ENCODE measurements at places on chromosomes 12 and 14. TPM values are rescaled to one million over a fixed set of nuclear protein-coding genes. Genes with fewer than 3 reads are reported as not detected.

The FKBP4 gene
- total RNA-seq = 50.5 TPM

The POTEG gene
- not detected for total RNA-seq

The CEP170B gene
- total RNA-seq = 0.90 TPM

GRCh38 chr12:64713376-64713775 is 45.8 kb downstream of the GNS start:
- no peak for DNase-seq
- H3K27ac ChIP-seq = no peak overlapping the region
- H3K4me3 ChIP-seq = no peak overlapping the region
- peaks cover 10% of the 10 kb centered on the region for H3K36me3 ChIP-seq

GRCh38 chr14:77221241-77221871 is 39.8 kb downstream of the TMEM63C start:
- no peaks in the 10 kb centered on the region for H3K36me3 ChIP-seq
- no peak for DNase-seq
- no peaks in the 10 kb centered on the region for H3K27me3 ChIP-seq
- H3K4me3 ChIP-seq = no peak overlapping the region
- H3K27ac ChIP-seq = no peak overlapping the region
